Hematopoietic multipotent progenitor cell treated with erythropoietin and hydrocortisone succinate and interleukin-3 and kit ligand, for 17 days (in vitro differentiated cells): ENCODE measurements at places on chromosomes 16 and 17.
A peak's percentile ranks its signal among the peaks of the same experiment; 100 is the strongest.

DNA sequence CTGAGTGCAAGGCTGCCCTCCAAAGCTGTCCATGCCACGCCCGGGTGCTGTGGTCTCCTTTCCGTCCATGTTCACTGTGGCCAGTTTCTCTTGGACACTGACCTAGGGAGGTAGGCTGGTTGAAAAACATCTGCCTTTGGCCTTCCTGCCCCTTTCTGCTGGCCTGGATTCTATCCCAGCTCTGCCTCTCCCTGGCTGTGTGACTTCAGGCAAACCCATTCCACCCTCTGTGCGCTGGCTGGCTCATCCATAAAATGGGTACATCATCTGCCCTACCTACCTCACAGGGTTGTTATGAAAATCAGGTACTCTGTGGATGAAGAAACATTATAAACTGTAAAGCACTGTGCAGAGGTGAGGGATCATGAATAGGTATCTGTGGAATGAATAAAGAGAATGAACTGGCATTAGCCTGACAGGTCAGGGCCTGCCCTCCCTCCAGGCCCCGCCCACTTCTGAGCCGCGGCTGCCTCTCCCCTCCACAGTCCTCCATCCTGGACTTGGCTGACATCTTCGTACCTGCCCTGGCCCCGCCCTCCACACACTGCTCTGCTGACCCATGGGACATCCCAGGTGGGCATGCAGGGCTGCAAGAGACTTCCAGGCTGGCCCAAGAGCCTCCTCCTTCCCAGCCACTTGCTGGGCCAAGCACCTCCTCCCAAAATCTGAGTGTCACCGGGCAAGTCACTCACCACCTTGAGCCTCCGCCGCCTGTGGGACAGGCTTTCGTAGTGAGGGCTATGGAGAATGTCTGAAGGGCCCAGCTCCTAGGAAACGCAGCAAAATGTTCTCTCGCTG lies 7.0 kb upstream of the SPATA20 start:
- peak; percentile 27 for DNase-seq

DNA sequence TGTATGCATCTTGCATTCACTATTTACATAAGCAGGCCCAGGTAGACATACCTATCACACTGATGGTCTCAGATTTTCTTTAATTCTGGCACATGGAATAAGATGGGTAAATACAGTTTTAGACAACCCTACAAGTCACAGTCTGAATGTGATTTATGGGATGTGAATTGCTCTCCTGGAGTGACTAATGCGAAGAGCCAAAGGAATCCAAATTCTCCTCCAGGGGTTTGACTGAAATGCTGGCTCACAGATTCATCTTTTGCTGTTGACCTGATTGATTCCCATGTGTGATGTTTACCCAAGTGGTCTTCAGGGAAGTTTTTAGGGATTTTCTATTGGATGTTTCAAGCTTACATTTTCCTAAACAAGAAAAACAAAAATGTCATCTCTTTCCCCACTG lies 277.9 kb upstream of the MON1B start:
- no peak for DNase-seq

DNA sequence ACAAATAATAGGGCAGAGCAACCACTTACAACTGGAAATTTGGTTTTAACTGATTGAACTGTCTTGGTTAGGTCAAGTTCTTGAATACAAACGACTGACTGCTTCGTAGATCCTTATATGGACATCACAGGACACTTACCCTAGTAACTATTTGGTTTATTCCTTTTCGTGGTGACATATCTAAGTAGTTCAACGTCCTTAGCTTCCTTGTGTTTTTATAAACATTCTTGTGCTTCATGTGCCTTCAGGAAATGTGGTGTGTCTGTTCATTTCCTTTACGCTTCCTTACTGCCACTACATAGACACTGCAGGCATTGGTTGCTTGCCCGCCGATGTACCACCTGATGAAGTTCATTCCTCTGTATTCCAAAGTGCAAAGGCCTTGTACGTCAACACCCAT lies 59.3 kb downstream of the USP10 start:
- no peak for DNase-seq

- peak; percentile 92 for DNase-seq
These were observed 19.3 kb downstream of the GDE1 start for GRCh38 chr16:19502395-19503131.

DNA sequence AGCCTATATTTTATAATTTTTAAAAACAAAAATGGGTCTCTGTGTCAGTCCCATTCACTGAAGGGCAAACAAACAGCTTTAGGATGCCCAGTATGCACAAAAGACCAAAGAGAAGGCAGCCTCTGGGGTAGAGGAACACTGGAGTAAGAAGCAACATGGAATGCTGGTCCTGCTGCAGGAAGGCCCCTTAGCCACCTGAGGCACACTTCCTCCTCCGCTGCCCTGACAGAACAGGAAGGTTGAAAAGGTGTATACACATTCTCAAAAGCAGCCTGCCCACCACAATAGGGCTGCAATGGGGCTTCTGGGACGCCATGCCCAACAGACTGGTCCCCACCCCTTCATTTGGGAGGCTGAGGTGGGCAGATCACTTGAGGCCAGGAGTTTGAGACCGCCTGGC lies 19.5 kb downstream of the TOM1L2 start:
- DNase-seq: no peak

GRCh38 chr16:30523768-30524574 lies 2.4 kb downstream of the ZNF768 start:
- DNase-seq: no peak

- no peak for DNase-seq
These were observed 80.0 kb downstream of the CCDC182 start for GRCh38 chr17:57665128-57665527.
